Kidney (tissue), 22 donors: ENCODE measurements at places on chromosomes 6 and 20.

GRCh38 chr6:21225912-21226311 lies 367.6 kb upstream of the SOX4 start:
- H3K27ac ChIP-seq = no peak overlapping the region
- no peaks in the 10 kb centered on the region for H3K36me3 ChIP-seq
- H3K27me3 ChIP-seq = no peaks in the 10 kb centered on the region

- H3K36me3 ChIP-seq = no peaks in the 10 kb centered on the region
- H3K27ac ChIP-seq = no peak overlapping the region
- no peak for DNase-seq
Observed at GRCh38 chr20:34663213-34663943, 13.5 kb downstream of the PIGU start.

DNA sequence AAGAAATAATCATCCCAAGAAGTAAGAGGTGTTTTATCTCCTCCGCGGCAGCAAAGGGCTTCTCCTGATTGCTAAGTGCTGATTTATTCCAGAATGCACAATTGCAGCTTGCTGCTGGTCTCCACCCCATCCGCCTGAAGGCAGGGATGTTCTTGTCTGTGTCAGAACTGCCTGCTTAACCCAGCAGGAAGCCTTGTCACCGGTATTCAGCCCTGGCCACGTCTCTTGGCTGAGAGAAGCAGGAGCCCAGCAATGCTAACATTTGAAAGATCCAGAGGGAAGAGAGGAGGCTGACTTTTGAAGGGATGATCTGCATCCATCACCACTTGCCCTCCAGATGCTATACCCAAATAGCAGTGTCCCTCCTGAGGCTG lies 4.2 kb downstream of the SCML4 start:
- H3K4me3 ChIP-seq = peak overlapping the region; percentile 56
- H3K27me3 ChIP-seq = no peaks in the 10 kb centered on the region
- DNase-seq = no peak
- H3K4me1 ChIP-seq = peaks cover 14% of the 10 kb centered on the region

DNA sequence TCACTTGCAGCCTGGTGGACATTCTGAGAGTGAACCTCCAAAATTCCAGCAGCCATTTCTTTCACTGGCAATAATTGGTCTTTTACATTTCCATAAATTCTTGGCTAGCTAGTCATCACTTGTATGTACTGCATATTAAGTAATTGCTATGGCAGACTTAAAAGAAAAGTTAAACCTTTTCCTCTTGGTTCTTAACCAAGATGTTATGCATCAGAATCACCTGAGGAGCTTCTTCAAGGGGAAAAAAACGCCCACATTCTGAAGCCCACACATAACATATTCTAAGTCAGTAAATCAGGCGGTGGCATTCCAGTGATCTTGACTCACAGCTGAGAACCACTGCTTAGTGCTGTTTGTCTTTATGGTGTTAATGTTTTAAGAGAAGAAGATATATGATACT lies 37.0 kb downstream of the CDC40 start:
- DNase-seq = no peak
- peaks cover 6% of the 10 kb centered on the region for H3K36me3 ChIP-seq
- H3K4me3 ChIP-seq = no peak overlapping the region
- no peak overlapping the region for H3K27ac ChIP-seq
- no peaks in the 10 kb centered on the region for H3K27me3 ChIP-seq

DNA sequence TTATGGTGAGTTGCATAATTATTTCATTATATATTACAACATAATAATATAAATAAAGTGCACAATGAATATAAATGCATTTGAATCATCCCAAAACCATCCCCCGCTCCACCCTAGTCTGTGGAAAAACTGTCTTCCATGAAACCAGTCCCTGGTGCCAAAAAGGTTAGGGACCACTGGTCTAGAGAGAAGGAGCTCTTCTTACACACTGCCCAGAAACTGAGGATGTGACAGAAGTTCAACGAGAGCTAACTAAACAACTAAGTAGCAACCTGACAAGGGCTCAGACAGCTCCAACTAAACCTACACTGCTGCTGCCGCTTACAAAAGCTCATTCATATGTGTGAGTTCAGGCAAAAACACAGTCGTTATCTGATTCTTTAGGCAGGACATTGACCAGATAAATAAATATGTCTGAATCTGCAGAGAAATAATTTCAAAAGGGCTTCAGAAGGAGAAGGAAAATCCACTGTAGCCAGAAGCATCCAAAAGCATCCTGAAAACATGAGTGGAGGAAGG lies 125.9 kb downstream of the ATXN1 start:
- no peak overlapping the region for H3K4me3 ChIP-seq
- H3K36me3 ChIP-seq = no peaks in the 10 kb centered on the region
- no peaks in the 10 kb centered on the region for H3K27me3 ChIP-seq
- H3K27ac ChIP-seq = no peak overlapping the region

- no peaks in the 10 kb centered on the region for H3K36me3 ChIP-seq
- H3K27me3 ChIP-seq = no peaks in the 10 kb centered on the region
- no peak overlapping the region for H3K4me3 ChIP-seq
- no peak for DNase-seq
- H3K4me1 ChIP-seq = peaks cover 3% of the 10 kb centered on the region
- H3K27ac ChIP-seq = no peak overlapping the region
Observed at GRCh38 chr6:165776691-165777090, 113.7 kb upstream of the PDE10A start.

GRCh38 chr20:63325021-63325471 lies 32.1 kb downstream of the COL20A1 start:
- H3K4me1 ChIP-seq = no peaks in the 10 kb centered on the region
- no peak for DNase-seq
- H3K27me3 ChIP-seq = no peaks in the 10 kb centered on the region
- no peaks in the 10 kb centered on the region for H3K36me3 ChIP-seq

DNA sequence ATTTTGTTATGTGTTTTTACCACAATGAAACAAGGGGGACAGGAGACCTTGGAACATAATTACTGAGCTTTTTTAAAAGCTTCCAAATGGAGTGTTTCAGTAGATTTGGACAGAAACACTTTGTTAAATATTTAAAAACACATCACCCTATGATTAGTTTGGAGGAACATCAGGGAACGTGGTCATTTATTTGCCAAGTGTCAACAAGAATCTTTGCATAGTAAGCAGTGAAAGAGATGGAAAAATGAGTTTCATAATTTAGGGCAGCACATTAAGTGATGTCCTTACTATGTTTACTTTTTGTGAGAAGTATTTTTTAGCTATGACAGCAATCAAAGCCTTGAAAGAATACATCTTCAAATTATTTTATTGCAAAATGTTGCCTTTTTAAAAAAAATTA lies 82.6 kb downstream of the PROKR2 start:
- no peaks in the 10 kb centered on the region for H3K36me3 ChIP-seq
- DNase-seq = no peak
- no peak overlapping the region for H3K4me3 ChIP-seq
- H3K4me1 ChIP-seq = no peaks in the 10 kb centered on the region
- H3K27ac ChIP-seq = no peak overlapping the region

GRCh38 chr6:136761227-136761922 lies 30.9 kb downstream of the MAP3K5 start:
- peak; percentile 79 for DNase-seq
- peaks cover 26% of the 10 kb centered on the region for H3K4me1 ChIP-seq
- H3K4me3 ChIP-seq = no peak overlapping the region
- H3K27me3 ChIP-seq = no peaks in the 10 kb centered on the region

DNA sequence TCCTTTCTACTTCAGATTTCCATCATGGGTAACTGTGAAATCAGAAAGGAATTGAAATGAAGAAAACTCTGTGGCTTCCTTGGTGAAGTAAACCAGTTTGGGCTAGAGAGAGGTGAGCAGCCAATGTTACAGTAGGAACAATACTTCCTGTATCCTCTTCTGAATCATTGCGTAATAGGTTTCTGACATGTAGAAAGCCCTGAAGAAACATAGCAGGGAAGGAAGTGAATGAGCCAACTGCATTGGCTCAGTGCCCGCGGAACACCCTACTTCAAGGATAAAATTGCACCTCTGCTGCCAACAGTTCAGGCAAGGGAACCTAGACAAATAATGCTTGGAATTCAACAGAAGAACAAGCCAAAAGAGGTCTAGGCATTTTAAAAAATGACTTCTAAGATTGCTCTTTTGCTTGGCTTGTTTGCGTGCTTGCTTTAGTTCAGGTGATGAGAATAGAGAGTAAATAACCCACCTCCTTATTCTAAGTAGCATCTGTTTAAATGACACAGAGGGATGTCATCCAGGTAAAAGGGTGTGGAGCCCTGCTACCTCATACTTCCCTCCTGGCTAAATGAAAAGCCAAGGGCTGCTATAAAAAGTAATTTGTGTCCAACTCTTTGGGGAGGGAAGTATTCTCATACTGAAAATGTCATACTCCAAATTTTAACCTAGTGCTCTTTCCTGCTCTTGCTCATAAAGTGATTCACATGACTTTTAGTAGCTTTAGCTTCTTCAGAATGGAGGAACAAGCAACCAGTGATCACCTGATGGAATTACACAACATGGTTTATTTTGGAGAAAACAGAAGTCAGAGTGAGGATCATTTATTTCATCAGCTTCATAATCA lies 30.0 kb upstream of the AKIRIN2 start:
- peak overlapping the region; percentile 81 for H3K27ac ChIP-seq
- no peaks in the 10 kb centered on the region for H3K27me3 ChIP-seq
- H3K36me3 ChIP-seq = no peaks in the 10 kb centered on the region

DNA sequence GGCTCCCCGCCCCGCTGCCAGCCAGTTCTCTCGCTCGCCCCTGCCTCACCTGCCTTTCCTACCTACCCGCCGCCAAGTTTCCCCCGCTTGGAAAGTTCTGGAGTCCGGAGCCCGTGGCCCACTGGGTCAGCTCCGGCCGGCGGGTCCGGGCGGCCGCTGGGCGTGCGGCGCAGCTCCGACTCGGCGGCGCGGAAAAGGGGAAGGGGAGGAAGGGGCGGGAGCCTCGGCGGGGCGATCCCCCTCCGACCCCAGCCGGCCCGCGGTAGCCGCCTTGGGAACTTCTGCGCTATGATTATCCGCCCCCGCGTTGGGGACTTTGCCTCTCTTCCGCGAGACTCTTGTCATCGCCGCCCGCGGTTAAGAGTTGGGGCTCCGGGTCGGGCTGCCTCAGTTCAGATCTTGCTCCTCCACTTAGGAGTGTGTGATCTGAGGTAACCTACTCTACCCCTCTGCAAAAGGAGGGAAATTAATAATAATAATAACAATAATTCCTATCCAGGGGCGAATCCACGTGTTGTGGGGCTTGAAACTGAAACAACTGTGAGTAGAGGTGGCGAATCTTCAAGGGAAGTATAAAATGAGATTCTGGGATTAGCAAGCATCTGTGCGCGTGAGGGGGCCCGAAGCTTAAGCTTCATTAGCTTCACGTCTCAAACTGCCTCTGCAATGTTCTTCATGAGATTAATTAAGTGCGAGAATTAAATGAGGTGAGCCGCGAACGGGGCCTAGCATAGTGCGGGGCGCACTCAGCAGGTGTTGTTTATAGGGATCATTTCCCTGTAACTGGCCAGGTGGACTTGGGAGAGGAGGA lies 30.8 kb downstream of the SF3B5 start:
- no peaks in the 10 kb centered on the region for H3K4me1 ChIP-seq
- peak overlapping the region; percentile 63 for H3K27ac ChIP-seq
- peak overlapping the region; percentile 57 for H3K4me3 ChIP-seq
- H3K36me3 ChIP-seq = no peaks in the 10 kb centered on the region
- peak; percentile 61 for DNase-seq

- peak within 1 kb of the TSS; percentile 99 for H3K27ac ChIP-seq
- no peaks in the 10 kb centered on the region for H3K27me3 ChIP-seq
- H3K36me3 ChIP-seq = peaks cover 24% of the 10 kb centered on the region
- peak; percentile 83 for DNase-seq
- H3K4me1 ChIP-seq = peaks cover 13% of the 10 kb centered on the region
Observed at GRCh38 chr6:31620586-31621319, at the start of gene PRRC2A. PRRC2A (plus strand) TSS chr6:31620715; CDS start chr6:31622790, 2,075 bp downstream.

DNA sequence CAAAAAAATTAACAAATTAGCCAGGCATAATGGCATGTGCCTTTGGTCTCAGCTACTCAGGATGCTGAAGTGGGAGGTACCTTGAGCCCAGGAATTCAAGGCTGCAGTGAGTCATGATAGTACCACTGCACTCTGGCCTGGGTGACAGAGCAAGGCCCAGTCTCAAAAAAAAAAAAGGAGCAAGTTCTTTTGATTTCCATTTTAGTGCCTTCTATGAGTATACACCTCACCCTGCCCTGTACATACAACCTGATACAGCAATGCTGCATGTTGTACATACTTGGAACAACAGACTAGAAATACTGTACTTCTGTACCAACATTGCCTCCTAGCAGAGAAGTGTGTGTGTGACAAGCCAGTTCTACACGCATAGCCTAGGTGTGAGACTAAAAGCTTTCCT lies 97.3 kb upstream of the CARMIL1 start:
- no peaks in the 10 kb centered on the region for H3K4me1 ChIP-seq
- DNase-seq = no peak
- H3K4me3 ChIP-seq = no peak overlapping the region
- no peaks in the 10 kb centered on the region for H3K36me3 ChIP-seq

- peaks cover 2% of the 10 kb centered on the region for H3K4me1 ChIP-seq
- peak; percentile 91 for DNase-seq
- no peak overlapping the region for H3K4me3 ChIP-seq
- no peaks in the 10 kb centered on the region for H3K36me3 ChIP-seq
Observed at GRCh38 chr6:17450832-17451231, 57.4 kb downstream of the CAP2 start.

GRCh38 chr6:81455641-81456040 lies 296.8 kb downstream of the TENT5A start:
- no peaks in the 10 kb centered on the region for H3K27me3 ChIP-seq
- no peak overlapping the region for H3K27ac ChIP-seq
- H3K4me1 ChIP-seq = no peaks in the 10 kb centered on the region

- H3K4me3 ChIP-seq = no peak overlapping the region
- H3K4me1 ChIP-seq = no peaks in the 10 kb centered on the region
- DNase-seq = no peak
Observed at GRCh38 chr6:169899481-169900145, 148.2 kb downstream of the ERMARD start.

- H3K27ac ChIP-seq = no peak overlapping the region
- H3K4me3 ChIP-seq = peak overlapping the region; percentile 46
- no peaks in the 10 kb centered on the region for H3K4me1 ChIP-seq
- DNase-seq = no peak
Observed at GRCh38 chr6:28212510-28213212, 12.4 kb upstream of the ZSCAN9 start.

DNA sequence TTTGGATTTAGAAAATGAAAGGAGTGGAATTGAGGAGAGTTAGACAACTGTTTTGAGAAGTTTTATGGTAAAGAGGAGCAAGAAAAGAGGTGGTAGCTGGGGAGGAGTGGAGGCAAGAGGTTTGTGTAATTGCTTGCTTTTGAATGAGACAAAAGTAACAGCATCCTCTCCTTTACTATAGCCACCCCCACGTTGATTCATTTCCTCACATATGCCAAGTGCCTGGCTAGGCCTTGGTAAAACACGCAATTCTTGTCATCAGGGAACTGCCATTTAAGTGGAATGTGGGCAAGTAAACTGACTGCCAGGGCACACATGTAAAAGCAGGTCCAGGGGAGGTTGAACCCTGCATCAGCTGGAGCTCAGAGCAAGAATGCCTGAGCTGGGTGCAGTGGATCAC lies 4.1 kb downstream of the MTRES1 start:
- no peak for DNase-seq
- H3K4me1 ChIP-seq = no peaks in the 10 kb centered on the region
- no peak overlapping the region for H3K27ac ChIP-seq
- no peak overlapping the region for H3K4me3 ChIP-seq
